ENCODE measurements at places on chromosomes 3 and 15.

DNA sequence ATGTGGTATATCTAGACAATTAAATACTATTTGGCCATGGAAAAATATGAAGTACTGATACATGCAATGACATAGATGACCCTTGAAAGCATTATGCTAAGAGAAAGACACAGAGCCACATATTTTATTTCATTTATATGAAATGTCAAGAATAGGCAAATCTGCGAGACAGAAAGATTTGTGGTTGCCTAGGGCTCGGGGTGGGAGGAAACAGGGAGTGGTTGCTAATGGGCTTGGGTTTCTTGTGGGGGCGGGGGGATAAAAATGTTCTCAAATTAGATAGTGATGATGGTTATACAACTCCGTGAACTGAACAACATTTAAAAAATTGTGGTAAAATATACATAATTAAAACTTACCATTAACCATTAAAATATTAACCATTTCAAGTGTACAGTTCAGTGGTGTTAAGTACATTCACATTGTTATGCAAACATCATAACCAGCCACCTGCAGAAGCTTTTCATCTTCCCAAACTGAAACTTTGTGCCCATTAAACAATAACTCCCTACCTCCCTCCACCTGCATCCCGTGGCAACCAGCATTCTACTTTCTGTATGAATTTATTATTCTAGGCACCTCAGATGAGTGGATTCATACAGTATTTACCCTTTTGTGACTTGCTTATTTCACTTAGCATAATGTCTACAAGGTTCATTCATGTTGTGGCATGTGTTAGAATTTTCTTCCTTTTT is 24.3 kb upstream of the ANP32A start:
- DNase-seq, result no peak

DNA sequence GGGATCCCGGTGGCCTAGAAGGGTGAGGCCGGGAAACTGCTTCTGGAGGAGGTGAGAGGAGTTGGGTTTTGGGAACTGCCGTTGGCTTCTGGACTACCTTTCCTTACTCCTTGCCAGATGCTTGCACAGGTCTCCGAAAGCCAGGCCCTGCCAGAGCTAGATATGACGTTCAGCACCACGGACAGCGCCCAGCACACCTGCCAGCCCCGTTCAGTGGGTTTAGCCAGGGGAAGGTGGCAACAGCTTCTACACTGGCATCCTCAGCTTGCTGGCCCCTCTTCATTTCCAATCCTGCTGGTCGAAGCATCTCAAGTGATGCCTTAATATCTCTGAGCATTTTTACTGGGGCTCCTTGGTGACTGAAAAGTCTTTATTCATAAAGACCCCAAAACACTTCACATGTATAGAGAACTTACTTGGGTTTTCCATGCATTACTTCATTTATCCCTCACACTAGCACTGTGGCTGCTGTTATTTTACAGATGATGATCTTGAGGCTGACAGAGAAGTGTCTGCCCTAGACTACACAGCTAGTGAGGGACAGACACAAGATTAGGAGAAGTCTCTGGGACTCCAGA is 21.9 kb downstream of the HCN4 start:
- DNase-seq, result no peak

- no peak for DNase-seq
These were observed 457.7 kb downstream of the EPHA3 start for GRCh38 chr3:89565098-89565497.

- DNase-seq, result no peak
These were observed 2.2 kb upstream of the RBP1 start for GRCh38 chr3:139541532-139542288.

DNA sequence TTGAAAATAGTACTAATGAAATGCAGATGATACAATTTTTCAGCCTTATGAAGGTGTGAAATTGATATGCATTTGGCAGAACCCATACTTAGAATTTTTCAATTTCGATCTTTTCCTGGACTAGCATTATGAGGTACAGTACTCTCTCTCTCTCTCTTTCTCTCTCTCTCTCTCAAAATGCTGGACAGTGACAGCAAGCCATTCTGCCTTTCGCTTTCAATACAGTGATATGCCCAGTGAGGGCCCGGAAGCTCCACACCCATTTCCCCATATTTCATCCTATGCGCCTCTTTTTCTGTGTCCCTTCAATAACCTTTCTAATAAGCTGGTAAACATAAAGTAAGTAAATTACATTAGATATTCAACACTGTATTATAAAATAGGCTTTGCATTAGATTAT is 595.0 kb upstream of the UBE2E2 start:
- DNase-seq, result no peak

- DNase-seq, result no peak
These were observed 87.4 kb downstream of the OXNAD1 start for GRCh38 chr3:16352428-16352827.

DNA sequence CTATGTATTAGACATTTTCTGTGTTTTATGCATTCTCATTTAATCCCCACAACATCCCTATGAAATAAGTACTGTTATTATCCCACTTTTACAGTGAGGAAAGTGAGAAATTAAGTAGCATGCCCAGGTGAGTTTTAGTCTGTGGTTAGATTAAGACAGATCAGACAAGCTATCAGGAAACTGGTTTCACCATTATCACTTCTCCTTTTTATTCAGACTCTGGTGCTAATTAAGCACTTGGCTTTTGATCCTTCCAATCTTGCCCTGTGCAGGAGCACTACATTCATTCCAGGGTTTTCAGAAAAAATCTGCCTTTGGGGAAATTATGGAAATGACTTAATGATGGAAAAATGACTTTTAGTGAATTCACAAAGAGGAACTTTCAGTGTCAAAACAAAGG is 115.2 kb downstream of the TMEM108 start:
- DNase-seq, result no peak

GRCh38 chr3:5041315-5041714 is 62.1 kb downstream of the BHLHE40 start:
- no peak for DNase-seq

DNA sequence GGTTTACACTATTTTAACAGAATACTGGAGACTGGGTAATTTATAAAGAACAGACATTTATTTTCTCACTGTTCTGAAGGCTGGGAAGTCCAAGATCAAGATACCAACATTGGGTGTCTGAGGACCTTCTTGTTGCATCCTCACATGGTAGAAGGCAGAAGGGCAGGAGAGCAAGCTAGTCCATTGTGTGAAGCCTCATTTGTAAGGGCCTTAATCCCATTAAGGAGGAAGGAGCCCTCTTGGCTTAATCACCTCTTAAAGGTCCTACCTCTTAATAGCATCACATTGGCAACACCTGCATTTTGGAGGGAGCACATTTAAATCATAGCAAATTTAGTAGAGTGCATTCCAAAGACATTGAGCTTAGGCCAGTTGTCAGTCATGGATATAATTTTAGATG is 26.2 kb downstream of the UBE2Q2 start:
- DNase-seq, result no peak

DNA sequence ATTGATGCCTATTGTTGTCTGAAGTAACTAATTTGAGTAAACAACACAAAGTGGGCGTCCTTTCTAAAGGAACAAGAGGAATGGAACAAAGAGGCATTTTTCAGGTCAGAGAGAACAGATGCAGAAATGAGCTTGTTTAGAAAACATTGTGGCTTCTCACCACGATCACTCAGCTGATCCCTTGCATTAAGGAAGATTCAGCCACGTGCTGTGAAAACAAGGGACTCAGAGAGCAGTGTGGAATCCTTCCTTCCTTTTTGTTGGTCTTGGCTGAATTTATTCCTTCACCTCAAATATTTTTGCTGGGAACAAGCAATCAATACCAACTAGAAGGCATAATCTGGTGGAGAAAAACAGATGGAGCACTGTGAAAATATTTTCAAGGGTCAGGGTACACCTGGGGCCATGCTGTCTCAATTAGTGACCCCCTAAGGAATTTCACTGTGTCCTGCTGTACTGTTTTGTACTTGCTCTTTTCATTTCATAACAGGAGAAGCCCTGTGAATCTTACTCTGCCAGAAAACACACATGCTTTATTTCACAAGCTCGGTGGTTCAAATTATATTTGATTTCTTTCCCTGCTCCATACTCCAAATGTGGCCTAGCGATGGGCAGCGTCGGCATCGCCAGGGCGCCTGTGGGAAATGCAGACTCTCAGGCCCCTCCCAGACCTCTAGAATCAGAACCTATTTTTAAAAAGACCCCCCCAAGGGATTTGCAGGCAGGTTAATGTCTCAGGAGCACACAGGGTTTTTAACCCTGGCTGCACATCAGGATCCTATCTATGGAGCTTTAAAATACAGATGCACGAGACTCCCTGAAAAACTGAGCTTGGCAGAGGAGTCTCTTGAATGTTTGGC is 11.6 kb upstream of the SLC6A20 start:
- DNase-seq, result no peak

GRCh38 chr15:57708047-57708446 is 1.5 kb downstream of the POLR2M start:
- DNase-seq, result no peak

DNA sequence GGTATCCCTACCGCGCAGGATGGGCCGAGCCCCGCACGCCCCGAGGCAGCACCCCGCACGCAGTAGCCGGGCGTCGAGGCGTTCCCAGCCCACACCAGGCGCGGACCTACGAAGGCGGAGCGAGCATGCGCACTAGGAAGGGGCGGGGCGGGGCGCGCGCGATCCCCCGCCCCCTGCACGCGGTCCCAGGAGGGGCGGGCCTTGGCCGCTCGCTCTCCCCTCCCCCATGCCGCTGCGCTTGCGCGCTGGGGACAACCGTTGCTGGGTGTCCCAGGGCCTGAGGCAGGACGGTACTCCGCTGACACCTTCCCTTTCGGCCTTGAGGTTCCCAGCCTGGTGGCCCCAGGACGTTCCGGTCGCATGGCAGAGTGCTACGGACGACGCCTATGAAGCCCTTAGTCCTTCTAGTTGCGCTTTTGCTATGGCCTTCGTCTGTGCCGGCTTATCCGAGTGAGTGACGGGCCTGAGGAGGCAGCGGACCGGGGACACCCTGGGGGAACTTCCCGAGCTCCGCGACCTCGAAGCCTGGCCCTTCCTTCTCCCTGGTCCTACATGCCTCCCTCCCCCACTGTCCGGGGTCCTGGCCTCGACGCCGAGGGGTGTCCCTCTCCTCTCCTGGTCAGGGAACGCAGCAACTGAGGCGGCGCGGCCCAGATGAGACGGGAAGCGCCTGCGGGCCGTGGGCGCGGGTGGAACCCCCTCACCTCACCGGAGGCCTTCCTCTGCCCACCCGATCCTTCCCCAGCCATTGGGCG is at the start of gene SPESP1:
TSS of gene SPESP1 (plus strand) at position 258 of the 755 bp plus-strand sequence. CDS start at position 387, 129 bp downstream.
- DNase-seq, result no peak

DNA sequence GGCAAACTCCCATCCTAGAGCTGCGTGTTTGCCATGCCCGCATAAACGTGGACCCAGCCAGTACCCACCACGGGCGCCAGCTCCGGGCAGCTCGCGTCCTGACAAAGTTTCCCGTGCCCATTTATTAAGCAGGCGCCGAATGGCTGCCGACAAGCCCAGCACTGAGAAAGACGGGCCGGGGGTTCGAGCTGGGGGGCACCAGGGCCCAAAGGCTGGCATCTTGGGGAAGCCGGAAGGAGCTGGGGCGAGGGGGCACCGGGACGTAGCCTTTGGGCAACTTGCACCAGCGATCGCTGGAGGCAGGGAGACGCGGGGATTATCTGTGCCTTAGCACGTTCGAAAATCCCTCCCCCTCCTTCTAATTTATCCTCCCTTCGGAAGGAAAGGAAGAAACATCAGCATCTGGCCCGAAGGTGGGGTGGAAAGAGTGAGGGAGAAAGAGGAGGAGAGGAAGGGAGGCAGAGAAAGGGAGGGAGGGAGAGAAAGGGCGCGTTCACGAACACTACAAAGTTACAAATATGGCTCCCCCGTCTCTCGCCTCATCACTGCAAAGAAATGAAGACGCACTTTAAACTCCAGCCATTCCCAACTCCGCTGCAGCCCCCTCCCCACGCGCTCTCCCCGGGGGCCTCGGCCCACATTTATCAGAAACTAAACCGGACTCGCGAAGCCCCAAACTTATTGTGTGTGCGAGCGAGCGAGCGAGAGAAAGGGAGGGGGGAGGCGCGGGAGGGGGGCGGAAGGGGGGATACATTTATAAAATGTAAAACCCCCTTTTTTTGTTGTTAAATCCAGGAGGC is 1.0 kb downstream of the ANP32A start:
- DNase-seq, result no peak

- no peak for DNase-seq
These were observed 40.3 kb downstream of the RPL22L1 start for GRCh38 chr3:170829546-170830272.

DNA sequence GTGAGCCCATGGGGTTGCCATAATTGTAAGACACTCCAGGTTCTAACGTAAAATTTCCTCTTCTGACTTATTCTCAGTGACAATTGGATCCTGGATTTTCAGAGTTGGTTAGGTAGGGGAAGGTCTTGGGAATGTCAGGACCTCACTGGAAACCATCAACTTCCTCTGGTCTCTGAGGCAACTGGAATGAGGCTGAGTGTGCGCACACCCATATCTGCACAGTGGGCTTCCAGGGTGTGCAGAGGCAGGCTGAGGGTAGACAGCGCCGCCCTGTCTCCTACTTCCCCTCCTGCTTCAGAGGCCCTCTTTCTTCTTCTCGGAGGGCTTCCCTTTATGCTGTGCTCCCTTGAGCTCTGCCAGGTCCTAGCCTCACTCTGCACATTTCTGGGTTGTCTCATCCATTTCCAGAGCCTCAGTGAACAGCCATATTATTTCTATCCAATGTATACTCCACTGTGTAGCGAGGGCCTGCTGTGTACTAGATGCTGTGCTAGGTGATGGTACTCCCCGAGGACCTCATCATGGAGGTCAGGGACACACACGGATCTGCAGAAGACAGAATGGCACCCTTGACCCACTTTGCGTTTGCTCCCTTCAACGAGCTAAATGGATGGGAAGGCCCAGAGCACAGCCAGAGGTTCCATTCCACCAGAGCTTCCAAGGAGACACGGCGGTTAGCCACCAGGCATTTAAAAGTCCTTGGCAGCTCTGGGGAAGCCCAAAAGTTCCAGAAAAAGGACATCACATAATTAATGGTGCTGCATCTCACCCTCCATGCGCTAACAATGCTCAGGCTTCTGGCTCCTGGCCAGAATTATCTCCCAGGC is 18.3 kb downstream of the ACAA1 start:
- no peak for DNase-seq

DNA sequence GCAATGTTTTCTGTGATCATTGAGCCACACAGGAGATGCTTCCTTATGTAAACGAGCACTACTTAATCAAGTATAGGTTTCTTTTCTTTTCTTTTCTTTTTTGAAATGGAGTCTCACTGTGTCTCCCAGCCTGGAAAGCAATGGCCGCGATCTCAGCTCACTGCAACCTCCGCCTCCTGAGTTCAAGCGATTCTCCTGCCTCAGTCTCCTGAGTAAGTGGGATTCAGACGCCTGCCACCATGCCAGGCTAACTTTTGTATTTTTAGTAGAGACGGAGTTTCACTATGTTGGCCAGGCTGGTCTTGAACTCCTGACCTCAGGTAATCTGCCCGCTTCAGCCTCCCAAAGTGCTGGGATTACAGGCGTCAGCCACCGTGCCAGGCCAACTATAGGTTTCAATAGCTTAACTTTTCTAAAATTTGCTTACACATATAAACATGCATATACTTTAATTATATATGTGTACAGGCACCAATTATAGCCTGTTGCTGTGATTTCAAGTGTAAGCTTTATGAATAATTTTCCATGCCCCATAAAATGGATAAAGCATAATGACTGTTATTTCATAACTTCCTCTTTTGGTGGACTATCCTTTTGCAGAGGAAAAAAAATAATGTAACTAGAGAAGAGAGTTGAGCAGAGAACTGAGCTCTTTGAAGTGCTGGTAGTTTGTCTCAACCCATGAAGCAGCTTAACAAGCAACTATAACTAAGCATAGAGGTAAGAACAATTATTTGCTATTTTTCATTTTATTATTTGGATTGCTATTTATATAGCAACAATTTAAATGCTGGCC is 24.8 kb upstream of the MBNL1 start:
- no peak for DNase-seq

GRCh38 chr15:68261241-68261640 is 16.3 kb upstream of the FEM1B start:
- DNase-seq, result no peak
